ENCODE measurements at places on chromosomes 7 and 10.

DNA sequence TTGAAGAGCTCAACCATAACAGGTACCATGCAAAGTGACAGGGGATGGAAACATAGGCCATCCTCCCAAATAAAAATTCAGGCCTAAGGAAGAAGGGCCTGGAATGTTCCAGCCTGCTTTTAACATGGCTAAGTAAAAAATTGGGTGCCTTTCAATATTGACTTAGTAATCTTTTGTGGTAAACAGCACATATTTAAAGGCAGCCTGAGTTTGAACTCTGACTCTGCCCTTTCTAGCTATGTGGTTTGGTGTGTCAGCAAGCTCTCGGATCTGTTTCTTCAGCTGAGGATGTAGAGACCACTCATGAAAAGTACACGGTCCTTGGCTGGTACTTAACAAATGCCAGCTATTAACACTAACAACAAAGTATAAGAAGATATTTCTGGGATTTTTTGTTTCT lies 191.8 kb upstream of the CDCA7L start:
- no peak for DNase-seq

GRCh38 chr7:46513447-46513848 lies 592.4 kb upstream of the IGFBP3 start:
- no peak for DNase-seq

GRCh38 chr10:127890832-127891334 lies 1.9 kb downstream of the CLRN3 start:
- no peak for DNase-seq

DNA sequence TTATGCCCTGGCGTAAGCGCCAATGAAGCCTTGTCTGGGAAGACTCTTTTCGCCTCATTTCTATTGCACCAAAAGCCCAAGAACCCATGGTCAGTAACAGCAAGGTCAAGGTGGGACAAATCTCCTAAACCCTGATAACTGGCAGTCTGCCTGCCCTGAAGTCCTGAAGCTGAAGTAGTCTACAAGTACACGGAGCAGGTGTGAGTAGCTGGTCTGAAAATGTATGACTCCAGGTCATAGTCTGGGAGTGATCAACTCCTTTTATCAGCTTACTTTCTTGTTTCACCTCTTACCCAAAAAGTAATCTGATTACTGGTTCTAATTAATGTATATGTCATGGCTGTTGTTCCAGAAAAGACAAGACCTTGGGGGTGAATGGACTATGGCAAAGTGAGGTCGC lies 107.3 kb upstream of the EFCAB10 start:
- no peak for DNase-seq

DNA sequence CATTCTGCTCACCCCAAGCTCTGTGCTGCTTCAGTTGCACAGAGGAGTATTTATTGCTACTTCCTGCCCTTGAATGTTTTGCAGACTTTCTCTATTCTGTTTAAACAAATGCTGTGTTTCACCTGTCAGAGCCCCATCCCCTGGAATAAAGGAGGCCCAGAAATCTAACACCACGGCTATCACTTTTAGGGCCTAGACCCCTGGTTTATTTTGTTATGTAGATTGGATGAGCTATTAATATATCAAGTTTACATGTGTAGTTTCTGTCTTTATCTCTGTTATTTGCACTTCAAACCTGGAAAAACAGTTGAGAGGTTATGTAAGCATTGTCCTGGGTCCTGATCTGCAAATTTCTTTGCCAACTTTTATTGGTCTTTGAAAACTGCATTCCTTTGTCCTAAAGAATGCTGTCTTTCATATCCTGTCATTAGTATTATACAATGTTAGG lies 630.1 kb downstream of the PARD3 start:
- DNase-seq = no peak

- no peak for DNase-seq
These were observed 944 bp downstream of the PCOLCE start for GRCh38 chr7:100602889-100603725.

DNA sequence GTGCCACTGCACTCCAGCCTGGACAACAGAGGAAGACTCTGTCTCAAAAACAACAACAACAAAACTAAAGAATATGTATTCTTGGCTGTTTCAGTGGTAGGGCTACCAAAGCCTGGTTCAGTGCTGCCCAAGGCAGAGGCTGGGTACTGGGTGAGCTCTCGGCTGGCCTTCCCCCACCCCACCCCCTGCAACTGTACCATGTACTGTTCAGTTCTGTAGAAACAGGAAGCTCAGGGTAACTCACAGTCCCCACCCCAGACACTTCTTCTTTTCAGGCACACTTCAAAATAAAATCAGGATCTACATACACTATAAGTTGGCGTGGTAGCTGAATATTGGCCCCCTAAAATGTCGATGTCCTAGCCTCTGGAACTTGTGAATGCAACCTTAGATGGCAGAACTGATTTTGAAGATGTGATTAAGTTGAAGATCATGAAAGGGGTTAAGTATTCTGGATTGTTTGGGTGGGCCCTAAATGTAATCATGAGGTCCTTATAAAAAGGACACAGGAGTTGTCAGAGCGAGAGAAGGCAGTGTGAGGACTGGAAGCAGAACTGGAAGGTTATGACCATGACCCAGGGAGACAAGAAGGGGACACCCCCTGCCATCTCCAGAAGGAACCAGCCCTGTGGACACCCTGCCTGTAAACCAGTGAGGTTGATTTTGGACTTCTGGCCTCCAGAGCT lies 31.2 kb downstream of the TBXAS1 start:
- DNase-seq = no peak

DNA sequence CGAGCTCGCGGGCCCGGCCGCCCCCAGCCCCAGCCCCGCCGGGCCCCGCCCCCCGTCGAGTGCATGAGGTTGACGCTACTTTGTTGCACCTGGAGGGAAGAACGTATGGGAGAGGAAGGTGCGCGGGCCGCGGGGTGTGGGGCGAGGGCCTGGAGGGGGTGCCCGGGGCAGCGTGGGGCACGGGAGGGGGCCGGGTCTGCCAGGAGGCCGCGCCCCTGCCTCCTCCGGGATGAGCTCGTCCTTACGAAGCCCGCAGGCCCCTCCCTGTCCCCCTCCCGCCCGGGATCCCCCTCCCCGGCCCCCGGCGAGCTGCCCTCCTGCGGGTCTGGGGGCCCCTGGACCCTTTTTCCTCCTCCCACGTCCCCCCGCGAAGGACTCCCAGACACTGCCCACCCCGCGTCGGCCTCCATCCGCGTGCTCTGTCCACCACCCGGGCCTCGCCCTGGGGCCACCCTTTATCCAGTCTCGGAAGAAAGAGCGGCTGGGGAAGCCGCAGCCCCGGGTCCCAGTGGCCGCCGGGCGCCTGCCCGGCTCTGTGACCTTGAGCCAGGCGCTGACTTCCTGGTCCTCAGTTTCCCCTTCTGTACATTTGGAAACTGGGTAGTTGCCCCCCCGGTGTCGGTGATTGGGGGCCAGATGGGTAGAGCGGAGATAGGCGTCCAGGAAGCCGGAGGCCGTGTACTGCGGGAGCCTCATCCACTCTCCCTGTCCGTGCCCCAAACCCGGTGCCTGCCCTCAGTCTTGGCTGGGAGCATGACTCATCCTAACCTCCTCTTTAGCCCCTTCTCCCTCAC lies 521 bp downstream of the LIMK1 start:
- no peak for DNase-seq

GRCh38 chr7:20083781-20084180 lies 133.4 kb downstream of the MACC1 start:
- DNase-seq = no peak

DNA sequence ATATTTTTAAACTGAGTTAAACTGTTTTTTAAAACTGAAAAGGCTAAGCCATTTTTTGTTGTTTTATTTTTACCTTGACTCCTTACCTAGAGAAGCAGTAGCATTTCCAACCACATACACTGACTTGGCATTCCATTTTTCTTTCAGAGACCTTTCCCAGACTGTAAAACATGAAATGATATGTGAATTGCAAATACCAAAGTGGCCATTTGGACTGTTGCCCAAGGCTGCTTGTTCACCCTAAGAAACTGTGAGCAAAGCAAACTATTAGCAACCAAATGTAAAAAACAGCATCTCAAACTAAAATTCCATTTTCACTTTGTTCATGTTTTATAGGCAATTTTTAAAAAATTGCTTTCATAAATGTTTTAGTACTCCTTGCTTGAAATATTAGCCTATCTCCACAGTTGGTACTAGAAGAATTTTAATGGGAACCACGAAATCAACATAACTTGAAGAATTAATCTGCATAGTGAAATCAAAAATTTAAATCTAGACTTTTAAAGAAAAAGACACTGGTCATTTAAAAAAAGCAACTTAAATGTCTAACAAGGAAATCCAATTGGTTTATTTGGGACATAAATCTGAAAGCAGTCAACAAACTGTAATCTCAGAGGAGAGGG lies 10.8 kb downstream of the UROS start:
- no peak for DNase-seq

GRCh38 chr7:111654343-111654742 lies 92.1 kb upstream of the IMMP2L start:
- DNase-seq = no peak

- no peak for DNase-seq
These were observed 1.4 kb downstream of the ERLIN1 start for GRCh38 chr10:100184426-100184825.
